Fibroblast of upper back skin (primary cell): ENCODE measurements at places on chromosomes 13 and 19.

GRCh38 chr13:58953638-58954037 lies 1210.1 kb downstream of the DIAPH3 start:
- peak; percentile 37 for DNase-seq

- DNase-seq: no peak
Measured at GRCh38 chr13:26449063-26449848, 108.2 kb upstream of the WASF3 start.

DNA sequence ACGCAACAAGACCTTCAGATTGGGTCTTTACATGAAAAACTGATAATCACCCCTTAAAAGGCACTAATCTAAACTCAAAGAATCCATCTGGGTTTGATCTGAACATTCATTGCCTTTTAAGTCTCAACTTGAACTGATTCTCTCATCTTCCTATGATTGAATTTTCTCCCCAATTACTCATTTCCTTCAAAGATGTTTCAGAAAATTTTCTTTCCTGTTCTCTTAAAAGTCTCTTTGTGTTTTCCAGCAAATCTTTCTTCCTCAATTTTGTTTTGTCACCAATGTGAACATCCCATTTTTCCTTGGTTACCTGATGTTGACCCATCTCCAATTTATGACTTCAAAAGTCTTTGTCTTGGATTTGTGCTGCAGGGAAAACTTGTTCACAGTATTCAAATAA lies 234.3 kb downstream of the DACH1 start:
- DNase-seq: no peak

DNA sequence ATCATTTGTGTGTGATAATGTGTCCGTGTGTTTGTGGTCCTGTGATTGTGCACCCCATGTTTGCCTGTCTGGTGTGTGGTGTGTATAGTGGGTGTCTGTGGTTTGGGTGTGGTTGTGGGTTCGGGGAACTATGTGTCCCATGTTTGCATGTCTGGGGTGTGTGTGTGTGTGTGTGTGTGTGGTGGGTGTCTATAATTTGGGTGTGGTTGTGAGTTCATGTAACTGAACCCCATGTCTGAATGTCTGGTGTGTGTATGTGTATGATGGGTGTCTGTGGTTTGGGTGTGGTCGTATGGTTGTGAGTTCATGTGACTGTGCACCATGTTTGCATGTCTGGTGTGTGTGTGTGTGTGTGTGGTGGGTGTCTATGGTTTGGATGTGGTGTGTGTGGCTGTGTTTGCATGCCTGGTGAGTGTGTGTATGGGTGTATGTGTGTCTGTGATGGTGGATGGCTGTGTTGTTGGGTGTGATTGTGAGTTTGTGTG lies 11.1 kb upstream of the NFIX start:
- DNase-seq: no peak

DNA sequence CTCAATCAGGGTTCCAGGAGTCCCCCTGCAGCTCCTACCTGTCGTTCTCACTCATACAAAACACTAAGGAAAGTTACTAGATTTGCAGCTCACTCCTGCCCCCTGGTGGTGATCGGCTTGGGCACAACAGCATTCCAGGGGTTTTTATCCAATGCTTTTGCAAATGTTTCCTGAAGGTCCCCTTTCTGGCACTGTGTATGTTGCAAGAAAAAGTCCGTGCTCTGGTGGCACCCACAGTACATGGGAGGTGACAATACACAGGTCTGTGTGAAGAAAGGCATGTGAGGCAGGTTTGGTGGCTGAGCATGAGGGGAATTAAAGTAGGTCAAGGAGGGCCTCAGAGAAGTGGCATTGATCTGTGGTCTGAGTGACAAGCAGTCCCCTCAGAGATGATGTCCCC lies 8.6 kb upstream of the TYK2 start:
- peak; percentile 73 for DNase-seq

DNA sequence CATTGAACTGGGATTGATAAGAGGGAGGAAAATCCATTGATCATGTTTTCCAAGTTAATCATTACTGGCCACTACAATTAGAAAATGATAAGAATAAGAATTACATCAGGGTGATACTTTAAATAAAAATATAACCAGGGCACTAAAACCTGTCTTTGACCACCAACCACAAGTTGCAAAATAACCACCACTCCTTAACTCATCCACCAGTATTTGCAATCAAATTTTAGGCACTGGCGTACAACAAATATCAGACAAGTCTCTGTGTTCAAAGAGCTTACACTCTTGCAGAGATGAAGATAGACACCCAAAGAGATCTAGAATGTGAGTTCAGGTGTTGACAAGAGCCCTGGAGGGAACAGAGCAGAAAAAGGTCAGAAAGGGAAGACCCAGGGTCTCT lies 514 bp downstream of the CEACAM3 start:
- DNase-seq: no peak

- DNase-seq: no peak
Measured at GRCh38 chr19:55766466-55766865, 2.5 kb upstream of the RFPL4AL1 start.

DNA sequence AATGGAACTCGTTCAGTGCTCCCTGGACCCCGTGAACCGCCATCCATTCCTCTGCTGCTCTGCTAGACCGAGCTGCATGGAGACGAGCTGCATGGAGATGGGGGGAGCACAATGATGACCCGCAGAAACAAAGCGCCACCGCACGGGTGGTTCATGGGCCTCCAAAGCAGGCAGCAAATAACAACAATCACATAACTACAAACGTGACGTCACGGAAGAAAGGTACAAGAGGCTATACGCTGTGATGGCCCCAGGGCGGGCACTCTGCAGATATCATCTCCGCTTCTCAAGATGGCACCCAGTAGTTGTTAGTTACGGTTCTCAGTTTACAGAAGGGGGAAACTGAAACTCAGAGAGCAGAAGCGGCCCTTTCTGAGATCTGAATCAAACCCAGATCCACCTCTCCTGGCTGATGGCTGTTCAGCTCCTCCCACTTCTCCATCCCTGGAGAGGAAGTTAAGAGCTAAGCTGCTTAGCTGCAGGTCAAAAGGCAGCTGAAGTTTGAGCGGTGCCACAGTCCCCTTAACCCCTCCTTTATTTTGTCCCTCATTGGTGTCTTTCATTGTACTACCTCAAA lies 1.7 kb downstream of the ATP13A1 start:
- no peak for DNase-seq
